SK-N-MC (cell line): ENCODE measurements at places on chromosomes 3 and 15.

DNA sequence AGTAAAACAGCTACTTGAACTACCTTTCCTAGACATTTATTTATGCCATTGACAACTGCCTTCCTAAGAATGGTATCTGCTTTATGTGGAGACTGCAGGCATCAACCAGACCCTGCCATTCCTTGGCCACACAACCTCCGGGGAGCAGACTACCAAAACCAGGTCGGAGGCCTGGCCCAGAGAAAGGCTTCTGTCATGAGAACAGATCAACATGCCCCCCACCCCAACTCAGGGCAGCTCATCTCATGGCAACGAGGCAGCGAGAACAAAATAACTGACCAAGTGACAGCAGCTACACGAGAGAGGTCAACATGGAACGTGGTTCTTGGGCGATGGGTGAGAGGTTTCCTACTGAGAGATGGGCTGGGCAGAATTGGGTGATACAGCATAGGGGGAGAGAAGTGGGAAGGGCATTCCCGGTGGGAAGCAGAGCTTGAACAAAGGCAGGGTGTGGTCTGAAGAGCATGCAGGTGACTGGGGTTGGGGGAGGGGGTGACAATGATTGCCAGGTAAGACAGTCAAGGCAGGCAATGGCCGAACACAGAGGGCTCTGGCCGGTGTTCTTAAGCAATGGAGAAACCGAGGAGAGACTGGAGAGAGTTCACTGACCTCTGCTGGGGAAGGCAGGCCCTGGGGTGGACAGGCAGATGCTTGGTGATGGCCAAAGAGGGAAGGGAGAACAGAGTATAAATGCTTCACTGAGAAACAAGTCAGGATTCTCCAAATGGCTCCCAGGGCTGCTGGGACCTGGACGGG lies 33.9 kb downstream of the CCDC12 start:
- no peak for DNase-seq

- DNase-seq = no peak
These were observed 36.6 kb upstream of the EPHB3 start for GRCh38 chr3:184524981-184525336.

- DNase-seq = no peak
These were observed at the start of gene MRAS for GRCh38 chr3:138347960-138348753. TSS of gene MRAS (plus strand) at chr3:138348579. CDS start at chr3:138372884, 24,305 bp downstream.

GRCh38 chr15:60939389-60939788 lies 289.7 kb downstream of the RORA start:
- no peak for DNase-seq

DNA sequence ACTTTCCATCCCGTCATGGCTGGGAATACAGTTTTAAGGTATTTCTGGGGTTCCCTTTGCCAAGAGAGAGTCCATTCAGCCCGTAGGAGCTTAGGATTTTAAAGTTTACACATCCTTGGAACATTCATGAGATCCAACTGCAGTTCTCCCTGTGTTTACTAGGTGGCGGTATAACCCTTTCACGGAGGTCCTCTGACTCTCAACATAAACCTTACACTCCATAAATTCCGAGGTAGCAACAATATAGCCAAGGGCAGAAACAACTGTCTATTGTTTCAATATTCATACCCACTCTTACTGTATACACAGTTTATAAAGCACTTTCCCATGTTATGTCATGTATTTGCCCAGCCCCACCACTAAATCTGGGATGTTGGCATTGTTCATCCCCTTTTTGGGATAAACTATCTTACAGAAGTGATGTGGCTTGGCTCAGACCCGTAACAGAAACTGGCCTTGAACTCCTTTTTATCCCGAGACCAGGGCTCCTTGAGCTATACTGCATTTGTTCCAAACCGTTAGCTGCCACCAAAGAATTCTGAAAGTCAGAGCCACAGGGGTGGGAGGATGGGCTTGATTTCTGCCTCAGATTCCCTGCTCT lies 69.2 kb upstream of the COL6A5 start:
- DNase-seq = peak; percentile 48

DNA sequence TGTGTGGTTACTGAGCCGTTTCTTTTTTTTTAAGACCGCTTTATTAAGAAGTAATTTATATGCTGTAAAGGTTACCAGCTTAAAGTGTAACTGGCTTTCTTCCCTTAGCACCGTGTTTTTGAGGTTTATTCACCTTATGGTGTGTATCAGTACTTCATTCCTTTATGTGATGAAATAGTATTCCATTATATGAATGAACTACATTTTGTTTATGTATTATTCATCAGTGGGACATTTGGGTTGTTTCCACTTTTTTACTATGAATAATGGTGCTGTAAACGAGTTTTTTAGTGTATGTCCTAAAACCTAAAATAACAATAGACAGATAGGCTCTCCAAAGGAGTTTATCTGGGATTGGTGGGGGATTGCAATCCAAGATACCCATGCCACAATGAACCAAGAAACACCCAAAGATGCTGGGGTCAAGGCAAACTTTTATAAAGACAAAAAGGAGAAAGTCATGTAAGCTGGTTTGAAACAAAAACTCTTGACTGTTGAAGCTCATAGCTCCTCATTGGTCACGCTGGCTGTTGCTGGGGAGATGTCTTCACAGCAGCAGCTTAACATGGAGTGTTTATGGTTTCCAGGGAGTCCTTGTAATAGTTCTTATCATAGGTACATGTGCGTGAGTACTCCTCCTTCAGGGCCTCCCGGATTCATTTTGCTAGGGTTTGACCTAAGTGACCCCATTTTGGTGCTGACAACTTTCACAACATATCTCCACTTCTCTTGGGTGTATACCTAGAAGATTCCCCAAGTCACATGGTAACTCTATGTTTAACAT lies 16.0 kb downstream of the TM2D3 start:
- DNase-seq = no peak

DNA sequence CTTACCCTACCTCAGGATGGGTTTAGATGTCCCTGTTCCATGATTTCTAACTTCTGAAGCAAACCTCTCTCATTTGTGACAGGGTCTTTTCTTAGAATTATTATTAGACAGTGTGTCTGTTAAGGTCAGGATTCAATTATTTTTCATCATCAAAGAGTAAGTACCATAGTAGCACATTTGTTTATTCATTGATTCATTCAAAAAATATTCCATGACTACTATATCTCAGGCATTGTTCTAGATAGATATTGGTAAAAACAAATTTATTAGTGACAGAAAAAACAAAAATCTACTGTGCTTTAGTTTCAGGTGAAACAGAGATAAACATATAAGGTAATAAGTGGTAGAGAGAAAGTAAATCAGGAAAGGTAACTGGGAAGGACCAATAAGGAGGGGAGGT lies 3.5 kb upstream of the PLOD2 start:
- no peak for DNase-seq

DNA sequence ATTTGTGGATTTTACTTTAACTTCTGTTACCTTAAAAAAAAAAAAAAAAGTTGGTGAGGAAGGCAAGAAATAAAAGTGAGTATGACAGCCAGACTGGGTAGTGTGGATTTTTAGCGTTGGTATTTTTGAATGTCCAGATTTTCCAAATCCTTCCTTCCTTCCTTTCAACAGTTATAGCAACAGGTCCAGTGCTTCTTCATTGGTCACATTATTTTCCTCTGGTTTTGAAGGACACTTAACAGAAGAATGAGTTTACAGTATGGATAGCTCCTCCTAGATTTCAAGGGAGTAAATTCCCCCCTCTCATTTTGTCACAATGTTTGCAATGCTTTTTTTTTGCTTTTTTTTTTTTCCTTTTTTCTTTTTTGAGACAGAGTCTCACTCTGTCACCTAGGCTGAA lies 6.4 kb downstream of the MAPKBP1 start:
- no peak for DNase-seq

GRCh38 chr3:192597506-192597905 lies 129.8 kb downstream of the FGF12 start:
- no peak for DNase-seq

GRCh38 chr3:39100500-39100886 lies 6.9 kb downstream of the GORASP1 start:
- no peak for DNase-seq

GRCh38 chr3:26614006-26614685 lies 8.4 kb upstream of the LRRC3B start:
- no peak for DNase-seq

- DNase-seq = no peak
These were observed 8.0 kb downstream of the FYCO1 start for GRCh38 chr3:45987368-45988291.

- DNase-seq = no peak
These were observed 478.9 kb downstream of the NLGN1 start for GRCh38 chr3:173876476-173876875.

- no peak for DNase-seq
These were observed 63.1 kb downstream of the B3GALNT1 start for GRCh38 chr3:161042023-161042501.

DNA sequence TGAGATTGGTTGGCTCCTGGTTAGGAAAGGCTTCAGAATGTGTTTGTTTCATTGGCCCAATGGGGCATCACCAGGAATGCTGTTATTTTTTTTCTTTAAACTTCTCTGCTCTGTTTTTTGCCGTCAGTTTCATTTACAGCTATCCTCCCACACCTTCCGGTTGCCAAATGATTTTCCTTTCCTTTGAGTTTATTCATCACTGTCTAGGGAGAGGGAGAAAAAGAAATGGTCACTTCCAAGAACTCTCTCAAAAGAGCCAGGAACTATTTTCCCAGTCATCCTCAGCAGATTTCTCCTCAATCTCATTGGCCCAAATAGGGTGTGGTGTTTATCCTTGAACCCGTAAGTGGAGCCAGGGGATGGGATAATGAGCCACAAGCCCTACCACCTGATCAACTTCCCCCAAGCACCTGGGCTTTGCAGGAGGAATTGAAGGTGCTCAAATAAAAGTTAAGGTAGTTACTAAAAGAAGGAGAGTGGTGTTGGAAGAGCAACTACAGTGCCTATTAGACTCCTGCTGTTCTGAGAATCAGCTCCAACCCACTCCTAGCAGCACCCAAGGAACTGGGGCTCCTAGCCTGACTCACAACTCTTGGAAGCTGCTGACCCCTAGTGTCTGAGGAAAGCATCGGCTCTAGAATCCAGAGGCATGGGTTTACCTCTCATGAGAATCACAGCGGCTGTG lies 183.8 kb upstream of the IL12A start:
- DNase-seq = peak; percentile 44

DNA sequence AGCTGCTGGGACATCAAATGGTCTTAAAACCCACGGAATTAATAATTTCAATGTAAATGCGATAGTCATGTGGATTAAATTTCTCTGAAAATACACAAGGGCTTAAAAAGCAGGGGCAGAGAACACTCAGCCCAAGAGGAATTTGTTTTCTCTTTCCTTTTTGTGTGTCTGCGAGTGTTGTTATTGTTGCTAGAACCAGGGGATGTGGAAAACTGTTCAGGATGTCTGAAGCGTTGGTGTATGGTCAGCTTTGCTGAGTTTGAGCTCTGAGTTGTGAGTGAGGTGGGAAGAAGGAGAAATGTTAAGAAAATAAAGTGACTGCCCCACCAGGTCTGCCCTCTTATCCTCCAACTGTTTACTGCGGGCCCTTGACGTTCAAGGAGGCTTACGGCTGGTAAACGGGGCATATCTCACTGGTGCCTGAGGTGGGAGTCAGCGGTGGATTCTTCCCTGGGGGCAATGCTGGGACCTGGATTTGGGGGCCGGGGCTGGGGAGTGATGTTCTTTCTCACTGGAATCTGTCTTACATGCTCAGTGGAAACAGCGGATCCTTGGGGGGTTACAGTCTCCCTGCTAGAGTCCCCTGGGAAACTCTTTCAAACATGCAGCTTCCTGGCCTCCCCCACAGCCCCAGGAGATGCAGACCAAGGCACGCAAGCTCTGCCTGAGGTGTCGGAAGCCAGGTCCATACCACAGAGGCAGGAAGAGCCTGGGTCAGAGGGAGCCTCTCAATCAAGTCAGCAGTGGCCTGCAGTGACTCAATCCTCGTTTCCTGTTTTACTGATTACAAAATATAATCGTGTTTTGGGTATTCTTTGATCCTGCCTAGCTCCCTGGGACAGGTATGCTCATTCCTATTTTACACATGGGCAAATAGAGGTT lies 41.8 kb downstream of the ITGA11 start:
- DNase-seq = peak; percentile 58

GRCh38 chr3:94011233-94011711 lies 17.1 kb downstream of the STX19 start:
- no peak for DNase-seq

DNA sequence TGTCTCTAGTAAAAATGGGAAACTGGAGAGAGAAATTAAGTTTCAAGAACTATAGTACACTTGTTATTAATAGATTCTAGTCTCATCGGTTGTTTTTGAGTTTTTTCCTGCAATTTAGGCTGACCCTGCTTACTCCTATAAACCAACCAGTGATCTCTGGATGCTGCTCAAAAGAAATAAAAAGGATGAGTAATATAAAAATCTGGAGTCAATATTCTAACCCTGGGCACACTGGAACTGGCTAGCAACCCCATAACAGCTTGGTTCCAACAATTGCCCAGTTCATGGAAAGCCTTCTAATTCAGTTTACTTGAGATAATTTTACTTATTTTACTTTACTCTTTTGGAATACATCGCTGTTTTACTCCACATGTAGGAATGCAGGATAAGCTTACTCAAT lies 211.6 kb downstream of the GBE1 start:
- no peak for DNase-seq

DNA sequence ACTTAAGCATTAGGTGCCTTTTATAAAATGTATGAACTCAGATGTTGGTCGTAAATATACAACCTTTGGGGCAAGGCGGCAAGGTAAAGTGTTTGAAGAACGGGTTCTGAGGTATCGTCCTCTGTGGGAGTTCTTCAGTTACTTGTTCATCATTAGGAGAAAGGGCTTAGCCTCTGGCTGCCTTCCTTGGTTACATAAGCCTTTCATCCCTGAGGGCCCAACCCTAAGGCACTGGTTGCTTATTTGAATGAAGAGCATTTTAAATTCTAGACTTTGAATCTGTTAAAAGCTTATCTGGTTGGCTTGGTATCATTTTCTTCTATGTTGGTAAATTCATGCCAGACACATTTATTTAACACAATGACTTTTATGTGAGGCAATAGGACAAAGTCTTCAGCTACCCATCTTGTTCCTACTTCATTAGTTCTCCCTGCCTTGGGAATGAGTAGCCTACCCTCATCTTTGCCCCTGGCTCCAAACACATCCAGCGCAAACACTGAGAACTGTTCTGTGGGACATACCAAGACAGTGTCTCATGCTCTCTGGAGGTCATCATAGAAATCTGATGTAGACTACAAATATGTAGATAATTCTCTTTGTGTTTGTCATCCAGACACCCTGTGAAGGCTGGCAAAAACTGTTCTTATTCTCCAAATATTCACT lies 12.4 kb upstream of the CCDC80 start:
- DNase-seq = no peak
